ENCODE measurements at places on chromosomes 5 and 9.

GRCh38 chr5:40916226-40916625, 6.9 kb downstream of the C7 start:
- no peak for DNase-seq

DNA sequence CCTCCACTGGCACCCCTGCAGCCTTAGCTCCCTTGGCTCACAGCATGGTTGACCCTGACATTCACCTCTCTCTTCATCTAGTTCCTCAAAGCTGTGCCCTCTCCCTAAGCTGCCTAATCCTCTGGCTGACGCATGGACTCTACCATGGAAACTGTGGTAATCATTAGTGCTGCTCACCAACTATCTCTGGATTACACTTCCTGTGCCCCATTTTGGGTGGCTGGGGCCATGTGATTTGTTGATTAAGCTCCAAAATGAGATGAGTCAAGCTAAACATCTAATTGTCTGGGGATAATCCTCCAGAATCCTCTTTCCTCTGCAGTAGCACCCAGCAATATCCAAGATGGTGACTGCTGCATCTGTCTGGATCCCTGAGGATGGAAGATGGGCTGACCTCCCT, 264.4 kb downstream of the SH3GL2 start:
- no peak for DNase-seq

- no peak for DNase-seq
Measured at GRCh38 chr9:468766-469426, 254.2 kb downstream of the DOCK8 start.

- DNase-seq = peak; percentile 3
Measured at GRCh38 chr5:64883912-64884311, 115.2 kb downstream of the CWC27 start.

DNA sequence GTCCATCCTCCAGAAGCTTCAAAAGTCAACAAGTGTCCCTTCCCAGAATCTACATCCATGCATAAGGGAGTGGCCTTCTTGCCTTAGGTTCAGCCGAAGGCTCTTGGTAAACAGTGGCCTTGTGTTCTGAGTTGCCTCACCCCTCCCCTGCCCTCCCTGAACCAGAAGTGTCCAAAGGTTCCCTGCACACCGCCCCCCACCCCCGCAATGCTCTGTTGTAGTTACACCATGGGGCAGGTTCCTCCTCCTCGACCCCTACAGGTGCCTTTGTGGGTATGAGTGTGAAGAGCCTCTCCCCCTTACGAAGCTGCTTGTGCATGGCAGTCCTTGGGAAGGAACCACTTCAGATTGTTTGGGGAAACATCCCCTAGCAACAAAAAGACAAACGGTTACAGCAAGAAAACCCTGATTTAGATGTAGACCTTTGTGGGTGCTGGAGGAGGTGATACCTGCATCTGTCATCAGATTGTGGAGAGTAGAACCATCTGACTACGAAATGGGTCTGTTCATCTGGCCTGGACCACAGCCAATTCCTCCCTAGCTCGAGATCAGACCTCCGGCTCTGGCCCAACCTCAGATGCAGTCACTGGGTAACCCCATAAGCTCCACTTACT, 7.1 kb downstream of the SPACA9 start:
- no peak for DNase-seq

DNA sequence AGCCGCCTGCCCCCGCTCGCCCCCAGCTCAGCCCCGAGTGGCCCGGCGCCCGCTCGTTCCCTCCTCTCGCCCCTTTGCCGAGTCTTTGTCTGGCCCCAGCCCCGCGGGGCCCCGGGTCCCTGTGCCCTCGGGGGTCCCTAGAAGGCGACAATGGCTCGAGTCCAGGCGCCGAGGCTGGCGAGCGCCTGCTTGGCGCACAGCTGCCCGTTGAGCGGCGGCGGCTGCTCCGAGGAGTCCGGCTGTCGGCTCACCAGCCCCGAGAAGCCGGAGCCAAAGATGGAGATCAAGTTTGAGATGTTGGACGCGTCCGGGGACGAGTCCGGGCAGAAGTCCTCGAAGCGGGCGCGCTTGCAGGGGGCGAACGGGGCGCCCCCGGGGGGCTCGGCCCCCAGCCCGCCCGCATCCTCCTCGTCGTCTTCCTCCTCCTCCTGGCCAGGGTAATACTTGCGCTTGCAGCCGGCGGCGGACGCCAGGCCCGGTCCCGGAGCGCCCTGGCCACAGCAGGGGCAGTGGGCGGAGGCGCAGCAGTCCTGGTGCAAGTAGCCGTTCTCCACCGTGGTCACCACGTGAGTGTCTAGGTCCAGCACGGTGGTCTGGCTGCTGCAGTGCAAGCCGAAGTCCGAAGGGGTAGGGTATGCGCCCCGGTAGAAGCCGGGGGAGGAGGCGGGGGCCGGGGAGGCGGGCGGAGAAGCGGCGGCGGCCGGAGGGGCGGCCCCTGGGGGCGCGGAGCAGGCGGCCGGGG, 1.2 kb downstream of the IER5L start:
- peak; percentile 74 for DNase-seq

GRCh38 chr5:56481428-56482357, 248.6 kb upstream of the ANKRD55 start:
- peak; percentile 42 for DNase-seq

DNA sequence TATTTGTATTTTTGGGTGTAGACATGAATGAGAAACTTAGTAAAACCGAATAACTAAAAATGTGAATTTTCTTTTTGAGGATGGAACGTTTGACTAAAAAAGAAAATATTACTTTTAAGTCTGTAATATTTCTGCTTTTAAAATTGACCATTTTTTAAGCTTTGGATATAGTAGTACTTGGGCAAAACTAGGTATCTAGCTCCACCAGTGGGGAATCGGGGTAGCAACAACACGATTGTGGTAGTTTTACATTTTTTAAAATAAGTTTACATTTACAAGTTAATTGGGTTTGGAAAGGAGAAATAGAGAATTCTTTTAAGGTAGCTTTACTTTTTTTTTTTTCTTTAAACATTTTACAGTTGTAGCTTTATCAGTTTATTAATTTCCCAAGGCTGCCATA, 154.4 kb downstream of the MAN2A1 start:
- DNase-seq = peak; percentile 20

- no peak for DNase-seq
Measured at GRCh38 chr5:108661024-108661423, 86.7 kb upstream of the FER start.

GRCh38 chr9:77929942-77930341, 101.7 kb downstream of the GNAQ start:
- DNase-seq = no peak

- no peak for DNase-seq
Measured at GRCh38 chr5:80174790-80175189, 81.1 kb downstream of the SERINC5 start.

GRCh38 chr5:133467335-133467779, 145.0 kb downstream of the FSTL4 start:
- no peak for DNase-seq

- no peak for DNase-seq
Measured at GRCh38 chr5:149586708-149587318, 5.5 kb downstream of the ARHGEF37 start.

DNA sequence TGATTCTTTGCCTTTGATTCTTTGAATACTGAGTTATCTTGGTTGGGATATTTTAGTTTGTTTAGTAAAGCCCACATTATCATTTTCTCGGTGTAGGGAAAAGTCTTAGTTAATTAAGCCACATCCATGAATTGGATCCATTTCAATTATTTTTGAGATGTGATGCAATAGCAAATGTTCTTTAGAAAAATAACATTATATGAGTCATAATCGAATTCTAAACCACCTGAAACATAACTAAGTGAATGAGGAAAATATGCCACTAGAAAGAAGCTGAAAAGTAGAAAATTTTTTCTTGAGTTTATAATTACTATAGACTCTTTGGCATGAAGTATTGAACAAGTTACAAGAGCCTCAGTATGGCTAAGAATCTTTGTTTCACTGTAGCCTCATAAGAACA, 17.5 kb upstream of the CCDC192 start:
- no peak for DNase-seq

DNA sequence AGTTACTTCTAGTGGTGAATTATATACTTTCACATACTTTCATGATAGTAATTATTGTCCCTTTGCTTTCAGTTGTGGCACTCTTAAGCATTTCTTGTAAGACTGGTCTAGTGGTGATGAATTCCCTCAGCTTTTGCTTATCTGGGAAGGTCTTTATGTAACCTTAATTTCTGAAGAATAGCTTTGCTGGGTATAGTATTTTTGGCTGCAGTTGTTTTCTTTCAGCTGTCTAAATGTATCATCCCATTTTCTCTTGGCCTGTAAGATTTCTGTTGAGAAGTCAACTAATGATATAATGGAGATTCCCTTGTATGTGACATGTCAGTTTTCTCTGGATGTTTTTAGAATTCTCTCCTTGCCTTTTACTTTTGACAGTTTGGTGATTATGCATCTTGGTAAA, 41.0 kb downstream of the TMEM38B start:
- no peak for DNase-seq

GRCh38 chr5:125778791-125779190, 644.4 kb upstream of the GRAMD2B start:
- DNase-seq = no peak

GRCh38 chr5:90311401-90311800, 98.2 kb downstream of the CETN3 start:
- no peak for DNase-seq

DNA sequence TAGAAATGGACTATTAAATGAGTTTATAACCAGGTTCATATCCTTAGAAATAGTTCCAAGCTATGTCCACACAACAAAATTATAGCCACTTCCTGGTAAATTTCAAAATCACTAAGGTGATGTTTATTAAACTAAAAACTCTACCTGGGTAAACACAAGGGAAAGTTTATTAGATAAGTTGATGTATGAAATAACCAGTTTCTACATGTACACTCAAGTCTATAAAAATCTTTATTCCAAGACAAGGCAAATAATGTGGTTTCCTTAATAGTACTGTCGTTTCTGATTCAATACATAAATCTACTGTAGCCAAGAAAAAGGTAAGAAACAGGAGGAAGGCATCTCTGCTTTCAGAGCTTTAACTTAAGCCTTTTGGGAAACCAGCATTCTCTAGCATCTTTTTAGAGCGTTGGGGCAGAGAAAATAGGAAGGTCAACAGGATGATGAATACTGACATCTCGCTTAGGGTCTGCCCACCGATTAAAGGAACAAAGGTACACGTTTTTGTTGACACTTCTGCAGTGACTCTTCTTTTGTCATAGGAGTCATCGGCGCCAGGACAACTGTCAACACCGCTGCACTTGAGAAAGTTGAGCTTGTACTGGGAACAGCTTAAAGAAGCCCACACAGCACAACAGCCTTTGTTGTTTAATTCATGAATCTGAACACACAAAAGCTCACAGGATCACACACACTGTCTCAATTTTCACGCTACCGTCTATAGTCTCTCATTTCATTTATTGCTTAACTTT, 513.6 kb downstream of the SLCO4C1 start:
- no peak for DNase-seq

DNA sequence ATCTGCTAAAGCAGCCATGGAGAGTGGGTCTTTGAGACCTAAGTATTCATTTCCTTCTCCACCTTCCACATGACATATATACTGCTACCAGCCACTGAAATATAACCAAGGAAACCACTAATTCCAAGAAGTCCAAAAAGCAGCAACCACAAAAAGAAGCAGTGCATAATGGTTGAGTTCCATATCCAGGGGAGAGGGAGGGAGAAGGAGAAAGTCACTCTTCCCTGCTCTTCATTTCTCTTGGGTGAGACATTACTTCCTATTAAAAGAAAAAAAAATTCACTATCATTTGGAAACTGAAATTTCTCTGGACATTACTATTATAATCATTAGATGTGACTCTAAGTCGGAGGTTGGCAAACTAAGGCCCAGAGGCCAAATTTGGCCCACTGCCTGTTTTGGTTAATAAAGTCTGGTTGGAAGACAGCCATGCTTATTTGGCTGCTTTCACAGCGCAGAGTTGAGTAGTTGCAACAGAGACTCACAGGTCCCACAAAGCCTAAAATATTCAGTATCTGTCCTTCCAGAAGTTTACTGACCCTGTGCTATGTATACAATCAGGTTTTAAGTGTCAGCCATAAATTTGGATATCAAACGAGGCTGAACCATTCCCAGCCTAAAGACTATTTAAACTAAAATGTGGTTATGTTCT, 168.6 kb downstream of the MPDZ start:
- no peak for DNase-seq

GRCh38 chr5:115817386-115817785, 927 bp upstream of the CDO1 start:
- DNase-seq = no peak

DNA sequence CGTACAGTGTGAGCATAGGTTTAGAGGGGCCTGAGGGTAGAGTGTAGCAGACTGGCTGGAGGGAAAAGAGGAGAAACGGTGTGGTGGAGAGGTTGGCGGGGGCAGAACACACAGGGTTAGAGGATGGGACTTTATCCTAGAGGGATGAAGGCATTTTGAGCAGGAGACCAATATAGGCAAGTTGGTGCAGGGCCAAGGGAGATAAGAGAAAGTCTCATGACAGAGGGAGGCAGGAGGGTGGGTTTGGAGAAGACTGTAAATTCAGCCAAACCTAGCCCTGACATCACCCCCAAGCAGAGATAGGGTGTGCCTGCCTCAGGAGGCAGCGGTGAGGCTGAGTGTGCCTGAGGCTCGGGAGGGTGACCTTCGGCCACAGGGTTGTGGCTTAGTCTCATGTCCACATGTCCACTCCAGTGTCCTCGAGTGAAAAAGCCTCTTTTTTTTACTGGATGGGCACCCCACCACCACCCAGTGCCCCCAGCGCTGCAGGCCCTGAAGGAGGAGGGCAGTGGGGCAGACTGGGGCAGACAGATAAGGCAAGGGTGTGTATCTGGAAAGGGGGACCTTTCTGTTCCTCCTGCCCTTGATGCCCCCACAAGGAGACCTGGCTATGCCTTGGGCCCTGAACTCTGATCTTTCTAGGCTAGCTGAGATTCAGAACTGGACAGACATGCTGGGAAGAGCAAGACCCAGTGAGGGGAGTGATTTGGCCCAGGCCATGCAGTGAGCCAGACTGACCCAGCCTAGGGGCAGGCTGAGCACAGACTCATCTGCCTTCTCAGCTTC, 108.7 kb downstream of the RGS3 start:
- no peak for DNase-seq

GRCh38 chr9:37302277-37302676, 120.2 kb upstream of the GRHPR start:
- no peak for DNase-seq

- DNase-seq = no peak
Measured at GRCh38 chr9:5633243-5633642, 4.3 kb downstream of the RIC1 start.

DNA sequence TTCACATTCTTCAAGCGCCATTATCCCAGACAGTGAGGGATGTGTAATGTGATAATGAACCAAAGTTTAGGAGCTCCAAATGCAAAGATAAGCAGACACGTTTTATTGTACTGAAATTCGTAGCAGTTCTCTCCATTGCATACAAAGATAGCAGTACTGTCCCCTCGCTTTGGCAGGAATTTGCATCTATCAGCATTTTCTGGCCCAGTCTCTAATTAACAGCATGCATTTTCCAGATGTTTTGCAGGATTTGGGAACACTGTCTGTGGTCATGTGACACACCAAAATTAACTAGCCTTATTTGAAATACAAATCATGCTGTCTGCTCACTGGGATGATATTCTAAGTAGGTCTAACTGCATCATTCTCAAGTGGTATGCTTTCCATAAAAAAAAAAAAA, 235.9 kb upstream of the TRPM3 start:
- no peak for DNase-seq

Data from RKO (cell line).